Bronchial epithelial cell (primary cell): ENCODE measurements at places on chromosomes 2 and 18.
A peak's percentile ranks its signal among the peaks of the same experiment; 100 is the strongest.

DNA sequence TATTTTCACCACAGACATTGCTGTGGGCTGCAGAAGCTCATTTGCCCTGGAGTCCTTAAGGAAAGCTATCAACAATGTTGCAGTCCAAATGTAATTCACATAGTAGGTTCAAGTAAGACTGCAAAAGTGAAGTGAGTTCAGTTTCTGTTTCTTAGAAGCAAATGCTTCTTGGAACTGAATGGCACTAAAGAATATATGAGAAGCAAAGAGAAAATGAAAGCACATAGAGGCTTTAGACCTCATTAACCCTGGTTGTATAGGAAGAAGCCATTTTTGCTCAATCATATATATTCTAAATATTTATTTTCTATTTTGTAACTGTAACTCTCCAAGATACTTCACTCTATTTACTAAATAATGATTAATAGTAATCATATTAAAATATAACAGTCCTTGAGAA, 292.0 kb downstream of the ZNF804A start:
- no peak for DNase-seq

GRCh38 chr2:106343274-106343673, 124.9 kb downstream of the RGPD3 start:
- DNase-seq, result no peak

- DNase-seq, result peak; percentile 63
Measured at GRCh38 chr2:85132834-85133637, at the start of gene TCF7L1. Gene TCF7L1, plus strand, starts transcription at chr2:85133392. Its CDS starts 293 bp downstream, at chr2:85133685.

DNA sequence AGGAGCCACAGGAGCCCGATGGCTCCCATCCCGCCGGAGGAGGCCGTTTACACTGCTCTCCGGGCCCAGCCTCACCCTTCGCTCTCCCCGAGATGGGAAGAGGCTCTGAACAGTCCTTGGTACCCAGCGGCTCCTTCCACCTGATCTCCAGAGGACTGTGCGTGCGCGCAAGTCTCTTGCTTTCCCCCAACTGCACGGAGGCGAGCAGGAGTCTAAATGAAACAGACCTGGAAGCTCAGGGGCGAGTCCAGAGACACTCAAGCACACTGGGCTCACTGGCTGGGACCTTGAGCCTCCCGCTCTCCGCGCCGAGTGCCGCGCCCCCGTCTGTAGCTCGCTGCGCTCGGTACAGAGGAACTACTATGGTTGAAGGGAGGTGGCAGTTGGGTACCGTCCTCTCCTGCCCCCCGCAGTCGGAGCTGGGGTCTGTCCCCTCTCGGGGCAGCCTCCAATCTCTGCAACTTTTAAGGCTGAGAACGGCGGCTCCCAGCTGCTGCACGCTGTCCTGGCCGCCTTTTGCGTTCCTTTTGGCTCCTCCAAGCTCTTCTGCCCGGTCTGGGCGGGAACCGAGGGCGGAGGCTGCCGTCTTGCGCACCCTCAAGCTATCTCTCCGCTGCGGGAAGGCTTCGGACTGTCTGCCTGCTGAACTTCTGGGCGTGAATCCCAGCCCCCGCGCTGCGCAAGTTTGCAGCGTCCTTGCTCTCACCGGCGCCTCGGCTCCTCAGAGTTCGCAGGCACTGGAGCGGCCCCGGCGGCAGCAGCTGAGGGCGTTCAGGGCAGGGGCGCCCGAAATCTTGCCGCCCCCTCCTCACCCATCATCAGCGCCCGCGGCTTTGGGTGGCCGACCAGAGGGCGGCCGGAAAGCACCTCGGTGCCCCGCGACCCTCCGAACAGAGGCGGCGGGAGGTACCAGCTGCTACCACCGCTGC, 491 bp downstream of the ALK start:
- DNase-seq, result no peak

DNA sequence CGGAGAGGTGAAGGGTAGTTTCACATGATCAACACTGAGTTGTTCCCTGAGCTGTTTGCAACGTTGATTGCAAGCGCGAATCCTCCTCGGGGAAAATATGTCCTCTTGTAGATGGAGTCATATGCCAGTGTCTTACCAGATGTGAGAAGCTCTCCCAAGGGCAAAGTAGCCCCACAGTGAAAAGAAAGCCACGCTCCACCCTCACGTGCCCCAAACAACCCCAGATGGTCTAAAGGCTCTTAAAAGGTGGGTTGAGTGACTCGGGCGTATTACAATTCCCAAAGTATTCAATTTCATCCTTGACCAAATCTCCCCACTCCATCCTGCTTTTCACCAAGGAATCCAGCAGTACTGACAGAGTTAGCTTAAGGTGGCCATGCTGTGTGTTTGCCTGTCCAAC, 332.1 kb upstream of the SOX11 start:
- DNase-seq, result no peak

DNA sequence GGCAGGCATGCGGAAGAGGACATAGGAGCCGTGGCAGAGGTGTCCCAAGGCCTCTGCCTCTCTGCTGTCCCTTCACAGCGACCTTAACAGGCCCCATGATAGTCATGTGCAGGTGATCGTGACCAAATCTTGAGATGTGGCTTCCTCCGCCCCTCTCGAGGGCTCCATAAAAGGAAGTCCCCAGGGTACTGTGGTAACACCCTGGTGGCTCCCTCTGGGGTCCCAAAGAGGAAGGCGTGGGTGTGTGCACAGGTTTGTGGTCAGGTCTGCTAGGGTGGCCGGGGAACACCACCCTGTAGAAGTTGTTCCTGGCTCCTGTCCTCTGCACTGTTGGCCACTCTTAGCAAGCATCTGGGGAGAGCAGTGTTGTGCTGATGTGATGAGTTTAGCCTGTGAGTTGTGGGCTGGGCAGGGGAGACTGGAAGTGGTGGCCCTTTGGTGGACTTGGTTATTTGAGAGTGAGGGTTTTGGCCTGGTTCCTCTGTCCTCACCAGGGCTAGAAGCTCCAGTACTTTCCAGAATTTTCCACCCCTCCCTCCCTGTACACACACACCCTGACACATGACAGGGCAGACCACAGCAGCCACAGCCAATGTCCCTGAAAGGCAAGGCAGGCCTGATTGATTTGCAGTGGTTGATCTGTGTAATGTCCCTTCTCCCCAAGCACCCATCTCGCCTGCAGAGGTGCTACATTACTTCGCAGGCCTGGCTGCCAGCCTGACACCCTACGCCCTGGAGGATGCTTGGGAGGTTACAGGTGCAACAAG, 68.9 kb upstream of the BOD1L2 start:
- no peak for DNase-seq

- peak; percentile 4 for DNase-seq
Measured at GRCh38 chr2:150909613-150910012, 352.1 kb downstream of the RBM43 start.

- no peak for DNase-seq
Measured at GRCh38 chr18:49015886-49016647, 65.3 kb upstream of the SMAD7 start.

DNA sequence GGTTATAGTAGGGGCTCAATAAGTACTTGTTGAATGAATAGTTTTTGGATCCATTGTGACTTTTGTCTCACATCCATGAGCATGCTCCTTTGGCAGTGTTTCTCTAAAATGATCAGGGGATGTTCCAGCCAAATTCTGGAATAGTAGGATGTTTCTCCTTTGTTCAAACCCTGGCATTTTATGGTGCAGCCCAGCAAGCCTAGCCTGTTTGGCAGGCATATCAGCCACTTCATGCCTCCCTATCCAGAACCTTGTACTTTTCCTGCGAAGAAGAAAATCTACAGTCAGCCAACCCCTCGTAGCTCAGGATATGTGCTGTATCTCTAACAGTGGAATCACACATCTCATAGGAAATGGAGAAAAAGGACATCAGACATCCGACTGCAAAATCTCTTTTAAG, 27.1 kb upstream of the RPRD1A start:
- DNase-seq, result no peak

DNA sequence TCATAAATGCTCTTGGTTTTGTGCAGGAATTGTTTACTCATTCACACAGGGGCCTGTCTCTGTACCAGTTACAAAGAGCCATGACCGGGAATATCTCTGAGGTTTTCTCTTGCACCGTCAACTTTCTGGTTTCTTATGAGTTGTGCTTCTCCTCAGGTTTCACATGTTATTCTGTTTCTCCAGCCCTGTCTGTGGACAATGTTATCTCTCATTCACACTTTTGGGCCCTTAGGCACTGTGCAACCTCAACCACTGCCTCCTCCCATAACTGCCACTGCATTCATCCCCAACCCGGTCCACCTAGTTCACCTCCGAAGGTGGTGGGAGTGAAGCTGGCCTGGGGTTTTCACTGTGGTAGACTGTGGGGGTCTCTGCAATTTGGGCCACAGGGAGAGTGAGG, 22.5 kb upstream of the NEDD4L start:
- DNase-seq, result no peak

GRCh38 chr18:7626922-7627440, 59.9 kb downstream of the PTPRM start:
- DNase-seq, result peak; percentile 69

GRCh38 chr18:8458546-8459215, 150.6 kb upstream of the RAB12 start:
- no peak for DNase-seq

DNA sequence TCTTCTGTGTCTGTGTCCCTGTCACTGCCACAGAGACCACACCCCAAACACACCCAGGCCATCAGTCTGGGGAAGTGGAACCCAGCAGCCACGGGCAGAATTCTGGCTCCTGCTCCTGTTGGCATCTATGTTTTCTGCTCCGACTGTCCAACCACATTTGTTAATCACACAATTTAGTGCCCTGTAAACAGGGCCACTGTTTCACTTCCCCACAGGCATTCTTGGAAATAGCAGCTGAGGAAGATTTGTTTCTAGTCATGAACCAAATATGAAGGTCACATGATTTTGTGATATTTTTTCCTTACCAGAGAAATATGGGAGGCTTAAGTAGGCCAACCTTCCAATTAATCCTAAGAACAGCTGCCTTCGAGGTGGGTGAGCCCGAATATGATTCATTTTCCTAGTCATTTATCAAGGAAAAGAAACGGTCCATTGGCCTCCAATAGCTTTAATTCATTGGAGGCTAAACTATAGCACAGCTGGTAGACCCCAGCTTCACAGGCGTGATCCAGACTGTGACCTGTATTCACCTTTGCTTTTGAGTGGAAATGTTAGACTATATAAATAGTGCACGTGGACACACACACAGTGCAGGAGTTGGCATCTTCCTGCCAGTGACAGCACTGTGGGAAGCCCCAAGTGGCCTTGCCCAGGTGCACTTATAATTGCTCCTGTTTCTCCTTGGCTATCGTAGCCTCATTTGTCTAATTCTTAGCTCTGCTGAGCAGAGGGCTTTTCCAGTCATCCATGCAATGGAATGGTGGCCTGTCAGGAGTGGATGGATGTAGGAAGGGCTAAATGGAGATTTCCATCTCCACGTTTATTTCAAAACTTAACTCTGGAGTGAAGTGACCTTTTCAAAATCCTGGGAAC, 267.9 kb downstream of the LPIN1 start:
- DNase-seq, result no peak

DNA sequence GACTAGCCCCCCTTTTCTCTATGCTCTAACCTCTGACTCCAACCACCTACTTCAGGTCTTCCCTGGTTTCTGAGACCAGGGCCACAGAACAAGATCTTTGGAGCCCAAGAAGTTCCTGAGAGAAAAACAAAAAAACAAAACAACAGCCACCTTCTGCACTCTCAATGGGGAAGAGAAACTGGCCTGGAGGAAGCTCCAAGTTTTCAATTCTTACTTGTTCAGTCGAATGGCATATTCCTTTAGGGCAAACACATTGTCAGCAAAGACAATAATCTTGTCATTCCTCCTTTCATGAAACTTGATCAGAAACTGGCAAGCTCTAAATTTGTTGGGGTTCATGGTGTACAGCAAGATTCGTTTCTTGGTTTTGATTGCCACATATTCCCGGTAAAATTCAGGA, 15.0 kb downstream of the ERCC3 start:
- no peak for DNase-seq

DNA sequence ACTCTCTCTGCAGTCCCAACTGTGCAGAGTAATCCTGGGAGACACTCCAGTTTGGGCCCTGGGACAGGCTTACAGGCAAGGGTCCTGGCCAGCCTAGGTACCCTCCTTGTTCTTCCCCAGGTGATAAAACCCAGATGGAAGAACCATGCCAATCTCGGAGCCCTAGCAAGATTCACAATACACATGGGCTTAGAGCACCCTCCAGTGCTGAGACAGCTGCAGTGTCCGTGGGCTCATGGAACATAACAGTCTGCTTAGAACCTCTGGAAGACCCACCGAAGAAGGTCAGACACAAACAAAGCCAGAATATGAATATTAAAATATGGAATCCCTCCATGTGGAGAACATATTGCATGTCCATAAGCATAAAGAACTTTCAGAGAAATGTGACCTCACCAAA, 568.1 kb downstream of the KCNJ3 start:
- DNase-seq, result no peak

DNA sequence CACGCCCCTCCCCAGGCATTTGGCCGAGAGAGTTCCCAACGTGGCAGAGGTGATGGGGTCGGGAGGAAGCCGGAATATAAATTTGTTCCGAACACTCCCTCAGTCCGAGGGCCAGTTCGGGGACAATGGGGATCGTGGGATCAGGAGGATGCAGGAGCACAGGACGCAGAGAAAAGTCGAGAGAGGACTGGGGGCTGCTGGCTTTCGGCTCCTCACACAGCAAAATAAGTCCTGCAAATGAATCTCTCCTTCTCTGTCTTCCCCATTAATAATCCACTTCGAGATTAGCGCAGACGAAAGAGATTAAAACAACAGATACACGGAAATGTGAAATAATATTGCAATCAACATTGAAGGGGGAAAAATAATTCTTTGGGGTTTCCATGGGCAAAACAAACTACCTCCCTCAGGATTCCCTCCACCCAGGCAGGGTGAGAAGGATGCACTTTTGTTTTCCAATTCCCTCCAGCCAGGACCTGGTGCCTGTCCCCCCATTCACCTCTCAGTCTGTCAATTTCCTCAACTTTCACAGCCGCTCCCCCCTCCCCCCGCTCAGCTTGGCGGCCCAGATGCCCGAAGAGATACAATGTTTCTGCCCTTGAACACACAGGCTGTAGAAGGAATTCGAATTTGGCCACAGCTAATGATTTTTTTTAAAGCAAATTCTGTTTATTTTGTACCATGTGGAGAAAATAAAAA, 3.1 kb upstream of the ZEB2 start:
- no peak for DNase-seq

GRCh38 chr2:158936978-158937377, 31.5 kb upstream of the TANC1 start:
- peak; percentile 87 for DNase-seq

GRCh38 chr2:1321321-1321720, 91.9 kb upstream of the TPO start:
- no peak for DNase-seq

GRCh38 chr18:45282101-45282812, 333.0 kb upstream of the SLC14A2 start:
- no peak for DNase-seq
